Renal cortex interstitium (tissue), 15 donors: ENCODE measurements at places on chromosomes 7 and 10. TPM values are rescaled to one million over a fixed set of nuclear protein-coding genes. Genes with fewer than 3 reads are reported as not detected.
A peak's percentile ranks its signal among the peaks of the same experiment; 100 is the strongest.

The GBX1 gene
- 0.19 TPM for polyA plus RNA-seq

DNA sequence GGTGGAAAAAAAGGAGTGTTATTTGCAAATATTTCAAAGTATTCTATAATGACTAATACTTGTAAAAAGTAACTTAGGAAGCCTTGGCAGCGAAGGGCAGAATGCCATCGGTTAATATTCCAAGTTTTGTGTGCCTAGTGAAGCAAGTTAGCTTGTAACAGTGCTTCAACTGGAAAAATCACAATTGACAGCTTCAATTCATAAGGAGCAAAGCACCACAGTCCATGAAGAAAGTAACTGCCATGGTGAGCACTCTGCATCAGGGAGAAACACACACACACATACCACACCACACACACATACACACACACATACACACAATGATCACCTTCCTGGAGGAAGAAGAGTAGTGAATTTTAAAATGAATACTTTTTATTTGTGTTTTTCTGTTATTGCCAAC is 298.3 kb downstream of the CNTNAP2 start:
- no peak for DNase-seq

DNA sequence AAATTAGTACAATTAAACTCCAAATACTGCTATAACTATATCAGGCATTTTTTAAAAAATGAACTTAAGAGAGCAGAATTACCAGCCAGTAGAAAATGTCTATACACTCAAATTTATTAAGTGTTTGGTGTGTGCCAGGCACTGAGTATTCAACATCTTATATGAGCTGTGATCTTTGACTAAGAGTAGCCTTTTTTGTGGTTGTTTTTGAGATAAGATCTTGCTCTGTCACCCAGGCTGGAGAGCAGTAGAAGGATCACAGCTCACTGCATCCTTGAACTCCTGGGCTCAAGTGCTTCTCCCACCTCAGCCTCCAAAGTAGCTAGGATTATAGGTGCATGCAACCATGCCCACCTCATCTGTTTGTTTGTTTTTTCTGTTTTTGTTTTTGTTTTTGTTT is 102.5 kb upstream of the CELF2 start:
- no peak for DNase-seq

- DNase-seq = no peak
These were observed 88.8 kb upstream of the ITGB1 start for GRCh38 chr10:33046792-33047191.

DNA sequence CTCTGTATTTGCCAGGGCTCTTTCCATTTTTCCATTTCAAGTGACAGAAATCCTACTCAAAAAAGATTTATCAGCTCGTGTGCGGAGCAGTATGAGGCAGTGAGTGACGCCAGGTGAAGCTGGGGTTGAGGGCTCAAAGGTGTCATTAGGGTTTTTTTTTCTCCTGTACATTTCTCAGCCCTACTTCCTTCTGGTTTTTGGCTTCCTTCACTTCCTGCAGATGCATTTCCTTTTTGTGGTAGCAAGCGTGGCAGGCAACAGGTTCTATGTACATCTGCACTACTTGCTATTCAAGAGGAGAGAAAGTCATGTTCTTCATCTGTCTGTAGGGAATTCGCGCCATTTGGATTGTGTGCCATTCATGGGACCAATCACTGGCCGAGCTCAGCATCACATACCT is 52.8 kb upstream of the AOAH start:
- no peak for DNase-seq

GRCh38 chr7:16975712-16976111 is 93.9 kb upstream of the AGR3 start:
- no peak for DNase-seq

The TMEM196 gene
- polyA plus RNA-seq = not detected

The KLF14 gene
- polyA plus RNA-seq = 0.82 TPM

DNA sequence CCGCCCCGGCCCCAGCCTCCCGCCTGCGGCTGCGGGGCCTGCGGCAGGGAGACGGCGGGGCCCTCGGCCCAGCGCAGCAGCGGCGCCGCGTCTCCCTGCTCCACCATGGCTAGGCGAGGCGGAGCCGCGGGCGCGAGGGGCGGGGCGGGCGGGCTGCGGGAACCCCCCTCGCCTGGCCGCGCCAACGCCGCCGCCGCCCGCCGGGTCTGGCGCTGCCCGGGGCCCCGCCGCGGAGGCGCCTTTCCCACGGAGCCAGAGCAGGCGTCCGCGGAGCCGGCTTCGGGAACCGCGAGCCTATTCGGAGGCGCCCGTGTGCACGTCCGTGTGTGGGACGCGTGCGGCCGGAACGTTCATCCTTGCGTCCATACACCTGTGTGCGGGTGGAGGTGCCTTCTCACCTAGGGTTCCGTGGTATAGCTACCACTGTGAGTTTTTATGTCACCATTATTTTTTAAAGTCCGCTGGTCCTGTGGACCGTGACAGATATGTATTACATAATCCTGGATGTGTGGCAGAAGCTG is at the start of gene DENND11:
Gene DENND11, minus strand, starts transcription at position 120 of the 521 bp plus-strand sequence. Its CDS starts 13 bp downstream, at position 107.
- no peak for DNase-seq

GRCh38 chr10:110017907-110018306 is 10.1 kb downstream of the ADD3 start:
- DNase-seq = no peak

DNA sequence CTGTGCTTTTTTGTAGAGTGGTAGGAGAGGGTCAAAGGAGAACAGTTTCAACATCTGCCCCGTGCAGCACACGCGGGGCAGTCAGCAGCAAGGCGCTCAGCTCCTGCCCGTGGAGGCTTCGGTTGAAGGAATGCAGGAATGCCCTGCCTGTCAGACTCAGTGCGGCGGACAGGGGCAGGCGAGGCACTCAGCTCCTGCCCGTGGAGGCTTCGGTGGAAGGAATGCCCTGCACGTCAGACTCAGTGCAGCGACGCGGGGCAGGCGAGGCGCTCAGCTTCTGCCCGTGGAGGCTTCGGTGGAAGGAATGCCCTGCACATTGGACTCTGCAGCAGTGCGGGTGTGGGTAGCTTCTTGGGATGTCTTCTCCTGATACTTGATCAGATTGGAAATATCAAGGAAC is 37.0 kb downstream of the PPP2R2D start:
- no peak for DNase-seq

The ATG9B gene
- 4.6 TPM for polyA plus RNA-seq

DNA sequence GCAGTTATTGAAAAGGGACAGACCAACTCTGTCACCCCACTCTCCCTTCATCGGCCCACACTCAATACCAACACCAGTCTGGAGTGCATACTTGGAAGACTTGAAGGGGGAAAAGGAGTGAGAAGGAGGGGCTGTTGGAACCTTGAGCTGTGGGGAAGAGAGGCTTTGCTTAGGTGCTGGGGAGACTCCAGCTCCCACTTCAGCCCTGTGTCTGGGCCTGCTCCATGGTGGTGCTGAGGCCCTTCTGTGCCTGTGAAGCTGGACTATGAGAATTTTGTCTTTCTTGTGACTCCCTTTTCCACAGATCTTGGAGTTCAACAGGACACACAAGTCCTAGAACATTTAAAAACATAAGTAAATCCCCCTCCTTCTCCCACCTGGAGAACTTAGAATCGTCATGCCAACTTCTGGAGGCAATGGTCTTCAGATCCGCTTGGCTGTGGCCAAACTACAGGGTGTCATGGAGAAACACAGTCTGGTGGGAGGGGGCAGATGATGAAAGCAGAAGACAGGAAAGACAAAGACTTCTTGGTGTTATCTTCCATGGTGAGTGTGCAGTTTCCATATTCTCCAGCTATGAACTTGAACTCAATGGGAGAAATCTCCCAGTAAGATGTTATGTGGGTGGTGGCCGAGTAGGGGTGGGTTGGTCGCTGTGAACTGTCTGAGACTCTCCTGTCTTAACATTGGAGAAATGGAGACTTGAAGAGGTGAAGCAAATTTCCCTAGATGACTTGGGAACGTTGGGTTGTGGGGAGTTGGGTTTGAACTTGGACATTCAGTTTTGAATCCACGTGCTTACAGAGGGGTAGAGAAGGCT is 18.4 kb upstream of the GIMAP8 start:
- DNase-seq = no peak

DNA sequence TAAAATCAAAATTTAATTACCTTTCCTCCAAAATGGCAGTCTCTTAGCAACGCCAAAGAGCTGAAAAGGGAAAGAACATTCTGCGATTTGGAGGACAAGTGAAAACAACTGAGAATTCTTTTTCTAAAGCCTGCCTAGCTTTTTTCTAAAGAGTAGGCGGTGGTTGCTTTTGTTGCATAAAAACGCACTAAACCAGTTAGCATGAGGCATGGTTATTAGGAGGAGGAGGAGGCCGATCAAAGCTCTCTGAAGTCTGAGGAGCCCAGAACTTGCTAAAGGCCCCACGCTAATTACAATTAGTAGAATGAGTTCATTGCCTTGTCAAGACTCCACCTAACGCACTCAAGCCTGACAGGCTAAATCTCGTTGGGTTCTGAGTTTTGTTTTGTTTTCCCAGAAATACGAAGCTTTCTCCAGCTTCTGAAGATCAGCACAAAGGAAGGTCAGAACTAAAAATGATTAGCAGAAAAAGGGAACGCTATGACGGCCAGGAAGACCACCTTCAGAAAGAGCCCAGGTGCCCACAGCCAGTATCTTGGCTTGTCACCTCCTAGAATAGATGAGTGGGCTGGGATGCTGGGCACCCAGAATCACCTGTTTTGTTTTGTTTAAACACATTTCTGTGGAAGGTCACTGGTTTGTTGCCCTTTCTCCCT is 72.0 kb downstream of the FGFR2 start:
- DNase-seq = no peak

DNA sequence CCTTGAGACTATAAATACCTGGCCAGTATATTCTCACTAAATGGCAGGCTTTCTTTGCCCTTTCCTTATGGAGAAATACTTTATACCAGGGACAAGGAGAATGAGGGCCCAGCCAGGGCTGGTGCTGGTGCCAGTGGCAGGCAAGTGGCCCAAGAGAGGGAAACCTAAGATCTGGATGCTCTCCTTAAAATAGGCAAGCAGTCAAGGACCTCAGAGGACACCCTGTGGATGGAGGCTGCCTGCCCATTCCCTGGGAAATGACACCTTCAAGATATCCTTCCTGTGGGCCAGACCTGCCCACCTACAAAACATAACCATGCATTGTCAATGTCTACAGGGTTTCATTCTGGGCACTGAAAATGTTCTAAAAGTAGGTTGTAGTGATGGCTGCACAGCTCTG is 29.1 kb downstream of the POLR3A start:
- DNase-seq = no peak

The UCMA gene
- not detected for polyA plus RNA-seq

The MUC12 gene
- 0.02 TPM for polyA plus RNA-seq

- DNase-seq = no peak
These were observed at the start of gene SCIN for GRCh38 chr7:12570534-12571461. Gene SCIN, plus strand, starts transcription at chr7:12570720. Its CDS starts 67 bp downstream, at chr7:12570787.

DNA sequence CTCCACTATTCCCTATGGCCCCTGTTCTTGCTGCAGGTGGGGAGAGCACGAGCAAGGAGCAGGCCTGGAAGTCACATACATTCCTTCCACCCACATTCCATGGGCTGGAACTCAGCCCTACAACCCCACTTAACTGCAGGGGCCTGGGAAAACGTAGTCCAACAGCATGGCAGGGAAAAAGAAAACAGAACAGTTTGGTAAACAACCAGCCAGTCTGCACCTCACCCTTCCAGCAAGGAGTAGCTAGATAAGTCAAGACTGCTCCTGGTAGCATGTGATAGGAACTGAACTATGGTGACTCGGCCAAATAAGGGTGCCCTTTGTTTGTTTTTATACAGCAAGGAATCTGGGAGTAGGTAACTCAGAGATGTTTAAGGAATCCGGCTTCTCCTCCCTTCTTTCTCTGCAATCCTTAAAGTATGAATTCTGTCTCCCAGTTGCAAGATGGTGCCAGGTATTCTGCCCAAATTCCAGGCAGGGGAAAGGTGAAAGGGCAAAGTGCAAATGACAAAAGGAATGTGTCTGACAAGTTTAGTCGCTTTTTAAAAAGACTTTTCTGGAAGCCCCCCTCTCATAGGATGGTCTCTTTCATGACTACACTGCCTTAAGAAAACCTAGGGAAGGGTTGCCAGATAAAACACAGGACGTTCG is 311.7 kb upstream of the NEBL start:
- no peak for DNase-seq

The BTBD16 gene
- 0.73 TPM for polyA plus RNA-seq

- DNase-seq = no peak
These were observed 84.5 kb upstream of the CSTF2T start for GRCh38 chr10:51783941-51784340.

DNA sequence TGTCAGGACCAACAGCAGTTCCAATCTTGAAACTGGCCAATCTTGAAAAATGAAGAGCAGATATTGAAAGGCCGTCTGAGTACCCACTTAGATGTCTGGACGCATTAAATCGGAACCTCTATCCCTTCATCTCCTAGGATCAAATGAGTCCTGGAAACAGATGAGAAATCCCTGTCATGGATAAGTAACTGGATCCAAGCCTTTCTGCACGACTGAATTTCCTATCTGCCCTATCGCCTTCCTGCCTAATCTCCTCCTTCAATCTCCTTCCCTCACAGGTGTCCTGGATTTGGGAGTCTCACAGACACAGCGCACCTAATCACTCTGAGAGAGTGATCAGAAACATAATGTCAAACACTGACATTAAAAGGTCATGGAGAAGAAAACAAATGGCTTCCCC is 245.2 kb upstream of the PRSS58 start:
- no peak for DNase-seq

The OR2A42 gene
- 0.98 TPM for polyA plus RNA-seq

The GNGT1 gene
- polyA plus RNA-seq = not detected

DNA sequence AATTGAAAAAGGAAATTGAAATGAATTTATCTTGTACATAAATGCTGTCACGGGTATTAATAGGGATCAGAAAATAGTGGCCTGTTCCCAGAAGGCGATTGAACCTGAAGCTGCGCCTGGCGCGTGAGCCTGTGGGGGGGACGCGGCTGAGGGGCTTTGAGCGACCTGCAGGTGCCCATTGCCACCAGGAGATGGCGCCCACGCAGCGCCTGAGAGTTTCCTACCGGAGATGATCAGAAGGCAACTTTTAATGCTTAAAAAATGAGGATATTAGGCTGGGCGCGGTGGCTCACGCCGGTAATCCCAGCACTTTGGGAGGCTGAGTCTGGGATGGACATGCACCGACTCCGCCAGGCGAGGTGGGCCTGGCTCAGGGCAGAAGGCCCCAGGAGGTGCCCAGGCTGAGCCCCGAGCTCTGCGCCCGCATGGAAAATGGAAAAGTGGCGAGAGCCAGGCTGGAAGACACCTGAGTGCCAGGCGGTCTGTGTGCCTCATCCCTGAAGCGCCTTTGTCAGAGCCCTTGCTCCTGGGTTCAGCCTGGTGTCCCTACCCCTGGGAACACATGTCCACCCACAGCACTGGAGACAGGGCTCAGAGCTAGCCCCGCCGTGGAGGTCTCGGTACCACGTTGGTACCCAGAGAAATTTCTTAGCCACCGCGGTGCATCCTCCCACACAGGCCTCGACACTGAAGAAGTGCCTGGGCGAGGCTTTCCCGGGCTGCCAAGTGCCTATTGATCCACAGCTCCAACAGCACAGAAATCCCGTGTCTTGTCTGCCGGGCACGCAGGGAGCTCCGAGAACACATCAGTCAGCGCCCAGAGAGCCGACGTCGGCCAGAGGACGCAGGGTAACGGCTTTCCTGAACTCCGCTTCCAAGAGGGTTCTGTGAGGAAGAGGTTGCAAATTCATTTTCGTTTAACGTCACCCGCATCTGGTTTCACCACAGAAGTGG is 117.4 kb downstream of the INPP5A start:
- peak; percentile 70 for DNase-seq
